ENCODE measurements at places on chromosomes 5 and 9.

DNA sequence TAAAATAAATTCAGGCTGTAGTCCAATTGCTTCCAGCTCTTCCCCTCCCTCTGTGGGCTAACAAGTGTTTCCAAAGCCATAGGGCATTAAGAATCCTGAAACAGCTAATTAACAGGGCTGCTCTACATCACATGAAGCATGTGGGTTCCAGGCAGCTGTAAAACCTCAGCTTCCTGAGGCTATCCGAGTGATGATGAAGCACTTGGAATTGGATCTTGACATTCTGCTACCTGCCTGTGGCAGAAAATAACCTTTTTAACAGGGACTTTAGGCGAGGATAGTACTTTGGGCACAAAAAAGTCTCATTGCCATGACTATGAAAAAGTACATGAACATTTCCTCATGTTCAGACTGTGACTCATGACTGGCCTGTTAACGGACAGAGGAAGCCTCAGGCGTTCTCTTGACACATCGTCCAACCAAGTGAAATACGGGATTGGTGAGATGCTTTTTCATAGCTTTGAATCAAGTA lies 107.2 kb downstream of the PDE4D start:
- no peak for DNase-seq

- no peak for DNase-seq
These were observed 69.2 kb upstream of the ARL15 start for GRCh38 chr5:54379590-54379989.

DNA sequence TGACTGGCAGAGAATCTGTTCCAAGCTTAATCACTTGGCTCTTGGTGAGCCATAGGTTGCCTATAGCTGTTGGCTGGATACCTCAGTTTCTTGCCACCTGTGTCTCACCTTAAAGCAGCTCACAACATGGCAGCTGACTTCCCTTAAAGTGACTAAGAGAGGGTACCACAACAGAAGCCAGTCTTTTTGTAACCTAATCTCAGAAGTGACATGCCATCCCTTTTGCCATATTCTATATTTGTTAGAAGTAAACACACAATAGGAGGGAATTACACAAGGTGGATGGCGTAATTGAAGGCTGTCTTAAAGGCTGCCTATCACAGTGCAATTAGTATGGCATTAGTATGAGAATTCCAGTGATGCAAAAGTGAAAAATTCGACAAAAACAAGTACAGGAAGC lies 28.1 kb downstream of the NIPBL start:
- no peak for DNase-seq

DNA sequence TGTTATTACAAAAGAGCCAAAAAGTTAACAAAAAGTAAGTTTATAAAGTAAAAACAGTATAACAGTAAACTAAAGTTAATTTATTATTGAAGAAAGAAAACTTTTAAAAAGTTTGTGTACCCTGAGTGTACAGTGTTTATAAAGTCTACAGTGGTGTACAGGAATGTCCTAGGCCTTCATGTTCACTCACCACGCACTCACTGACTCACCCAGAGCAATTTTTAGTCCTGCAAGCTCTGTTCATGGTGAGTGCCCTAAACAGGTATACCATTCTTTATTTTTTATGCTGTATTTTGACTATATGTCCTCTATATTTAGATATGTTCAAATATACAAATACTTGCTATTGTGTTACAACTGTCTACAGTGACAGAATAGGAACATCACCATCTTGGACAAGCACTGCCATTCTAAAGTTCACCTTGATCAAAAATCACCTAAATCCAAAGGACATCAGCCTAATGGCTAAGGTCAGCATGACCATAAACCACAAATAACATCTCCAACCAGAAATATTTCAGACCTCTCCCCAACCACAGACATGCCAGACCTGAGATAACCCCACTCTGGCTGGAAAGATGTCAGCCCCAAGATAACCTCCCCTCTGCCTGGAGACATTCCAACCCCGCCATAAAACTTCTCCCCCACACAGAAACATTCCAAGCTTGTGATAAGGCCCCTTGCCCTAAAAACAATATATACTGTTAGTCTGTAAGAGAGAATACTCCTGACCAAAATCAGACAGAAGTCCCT lies 56.1 kb downstream of the AGXT2 start:
- no peak for DNase-seq

DNA sequence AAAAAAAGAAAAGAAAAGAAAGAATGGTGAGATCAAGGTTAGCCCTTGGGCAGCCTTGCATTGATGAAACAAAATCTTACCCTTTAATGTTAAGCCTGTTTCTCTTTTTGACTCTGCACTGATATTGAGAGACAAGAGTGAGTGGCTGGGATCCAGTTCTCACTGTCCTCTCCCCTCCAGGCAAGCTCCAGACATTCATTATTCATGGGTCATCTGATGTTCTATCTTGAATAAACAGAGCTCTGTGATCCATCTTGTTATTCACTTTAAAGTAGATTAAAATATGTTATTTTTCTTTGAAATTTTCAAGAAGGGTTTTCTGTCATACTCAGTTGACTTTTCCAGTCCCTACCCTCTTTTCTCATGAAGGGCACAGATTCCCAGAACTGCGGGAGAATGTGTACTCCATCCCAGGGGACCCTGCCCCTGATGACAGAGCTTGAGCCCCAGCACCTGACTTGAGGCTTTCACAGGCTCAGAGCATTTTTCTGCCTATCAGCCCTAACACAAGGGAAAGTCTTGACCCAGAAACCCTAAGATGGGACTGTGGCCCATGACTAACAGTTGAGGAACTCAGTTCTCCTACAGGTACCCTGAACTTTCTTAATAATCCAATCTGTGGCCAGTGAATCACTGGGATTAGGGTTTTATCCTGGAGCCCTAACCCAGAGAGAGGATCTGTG lies 24.1 kb downstream of the ACTL7B start:
- no peak for DNase-seq

DNA sequence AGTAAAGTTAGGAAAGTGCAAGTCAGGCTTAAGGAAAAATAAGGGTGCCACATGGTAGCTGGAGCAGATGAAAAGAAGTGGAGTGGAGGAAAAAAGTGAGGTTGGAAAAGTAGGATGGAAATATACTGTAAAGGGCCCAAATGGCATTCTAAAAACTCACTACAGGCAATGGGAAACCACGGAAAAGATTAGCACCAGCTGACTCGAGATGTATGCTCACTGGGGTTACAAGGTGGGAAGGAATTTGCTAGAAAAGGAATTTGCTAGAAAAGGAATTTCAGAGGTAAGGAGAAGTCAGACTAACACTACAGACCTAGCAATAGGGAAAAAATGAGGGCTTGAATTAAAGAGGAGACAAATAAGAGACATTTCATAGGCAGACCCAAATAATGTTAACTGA lies 3.6 kb downstream of the PSMD5 start:
- no peak for DNase-seq

DNA sequence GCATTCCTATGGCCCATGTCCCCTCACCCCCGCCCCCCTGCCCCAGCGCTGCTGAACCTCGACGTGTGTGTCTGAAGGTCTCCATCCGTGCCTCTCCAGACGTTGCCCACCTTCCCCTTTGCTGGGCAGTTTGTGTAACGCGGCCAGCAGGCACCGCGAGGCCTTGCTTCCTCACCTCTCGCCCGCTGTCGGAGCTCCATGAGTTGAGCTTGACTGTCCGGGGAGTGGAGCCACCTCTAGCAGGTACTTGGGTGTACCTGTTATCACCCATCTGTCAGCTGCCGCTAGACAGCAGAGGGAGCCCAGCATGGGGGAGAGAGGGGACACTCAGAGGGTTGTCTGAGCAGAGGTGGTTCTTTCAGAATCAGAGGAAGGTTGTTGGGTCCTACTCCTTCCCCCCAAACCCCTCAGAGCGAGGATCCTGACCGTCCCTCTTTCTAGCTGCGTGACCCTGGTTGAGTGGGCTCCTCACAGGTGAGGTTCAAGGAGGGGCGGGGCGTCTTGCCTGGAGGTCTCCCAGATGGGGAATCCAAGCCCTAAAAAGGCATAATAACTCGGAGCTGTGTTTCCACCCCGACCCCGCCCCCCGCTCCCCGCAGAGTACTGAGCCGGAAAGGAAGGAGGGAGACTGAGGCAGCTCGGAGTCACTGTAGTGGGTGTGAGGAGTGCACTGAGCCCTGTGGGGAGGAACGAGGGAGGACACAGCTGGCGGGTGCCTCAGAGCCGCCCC lies 184.7 kb downstream of the C9orf50 start:
- DNase-seq: no peak

DNA sequence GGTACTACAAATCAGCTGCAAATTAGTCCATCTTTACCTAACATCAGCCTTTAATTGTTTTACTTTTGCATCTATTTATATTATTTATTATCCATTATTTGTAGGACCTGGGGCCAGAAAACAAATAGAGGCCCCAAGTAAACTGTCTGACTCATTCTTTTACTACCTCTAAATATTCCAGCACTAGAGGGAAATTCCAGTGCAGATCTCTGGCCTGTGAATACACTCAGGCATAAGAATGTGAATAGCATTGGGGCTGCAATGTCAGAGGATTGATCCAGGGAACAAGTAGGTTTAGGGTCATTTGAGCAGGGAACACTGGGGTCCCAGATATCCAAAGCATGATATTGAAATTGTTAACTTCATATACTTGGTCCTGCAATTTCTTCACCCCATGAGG lies 176.6 kb upstream of the TYRP1 start:
- no peak for DNase-seq

DNA sequence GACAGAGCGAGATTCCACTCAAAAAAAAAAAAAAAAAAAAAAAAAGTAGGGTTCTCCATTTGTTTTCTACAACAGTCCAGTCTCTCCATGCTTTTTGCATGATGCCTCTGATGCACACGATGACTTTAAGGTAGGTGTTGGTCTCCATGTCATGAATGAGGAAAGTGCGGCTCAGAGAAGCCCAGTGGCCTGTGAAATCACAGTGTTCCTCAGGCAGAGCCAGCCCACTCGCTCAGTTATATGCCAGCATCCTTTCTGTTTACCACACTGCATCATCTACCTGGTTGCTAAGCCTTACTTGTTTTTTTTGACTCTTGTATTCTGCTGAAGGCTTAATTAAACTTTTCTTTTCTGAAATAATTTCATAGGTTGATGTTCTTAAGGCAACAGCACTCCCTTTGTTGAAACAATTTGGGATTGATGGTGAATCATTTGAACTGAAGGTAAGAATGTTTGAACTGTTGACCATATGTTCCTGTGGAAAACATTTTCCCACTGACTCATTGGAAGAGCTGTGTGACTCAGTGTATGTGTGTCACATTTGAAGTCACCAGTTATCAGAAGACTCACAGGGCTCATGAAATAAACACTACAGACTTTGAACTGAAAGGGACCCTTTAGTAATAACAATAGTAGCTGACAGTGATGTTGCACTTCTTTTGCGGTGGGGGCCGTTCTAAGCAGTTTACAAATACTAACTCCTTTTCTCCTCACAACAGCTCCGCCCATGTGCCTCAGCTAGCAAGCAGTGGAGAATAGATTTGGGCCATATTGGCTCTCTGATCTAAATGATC lies 40.2 kb downstream of the RCL1 start:
- DNase-seq: no peak
